ENCODE measurements at places on chromosomes 1 and 21. TPM values are rescaled to one million over a fixed set of nuclear protein-coding genes. Genes with fewer than 3 reads are reported as not detected.

GRCh38 chr1:23553231-23554126 lies 5.8 kb downstream of the ID3 start:
- no peak for DNase-seq

DNA sequence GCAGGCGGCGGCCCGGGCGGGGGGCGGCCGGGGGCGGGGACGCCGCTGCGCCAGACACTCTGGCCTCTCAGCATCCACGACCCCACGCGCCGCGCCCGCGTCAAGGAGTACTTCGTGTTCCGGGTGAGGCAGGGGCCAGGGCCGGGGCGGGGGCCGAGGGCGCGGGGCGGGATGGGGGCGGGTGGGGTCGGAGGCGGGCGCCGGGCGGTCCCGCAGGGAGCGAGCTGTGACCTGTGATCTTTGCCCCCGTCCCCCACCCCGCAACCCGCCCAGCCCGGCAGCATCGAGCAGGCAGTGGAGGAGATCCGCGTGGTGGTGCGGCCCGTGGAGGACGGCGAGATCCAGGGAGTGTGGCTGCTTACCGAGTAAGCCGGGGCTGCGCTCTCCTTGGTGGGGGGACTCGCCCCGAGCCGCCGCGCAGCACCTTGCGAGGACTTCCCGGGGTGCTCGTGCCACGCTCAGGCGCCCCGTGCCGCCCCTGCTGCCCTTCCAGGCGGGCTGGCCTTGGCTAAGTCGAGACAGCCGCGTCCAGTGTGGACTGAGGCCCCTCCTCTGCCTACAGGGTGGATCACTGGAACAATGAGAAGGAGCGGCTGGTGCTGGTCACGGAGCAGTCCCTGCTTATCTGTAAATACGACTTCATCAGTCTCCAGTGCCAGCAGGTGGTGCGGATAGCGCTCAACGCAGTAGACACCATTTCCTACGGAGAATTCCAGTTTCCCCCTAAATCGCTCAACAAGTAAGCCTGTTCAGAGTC lies 514 bp downstream of the TPRG1L start:
- DNase-seq, result no peak

DNA sequence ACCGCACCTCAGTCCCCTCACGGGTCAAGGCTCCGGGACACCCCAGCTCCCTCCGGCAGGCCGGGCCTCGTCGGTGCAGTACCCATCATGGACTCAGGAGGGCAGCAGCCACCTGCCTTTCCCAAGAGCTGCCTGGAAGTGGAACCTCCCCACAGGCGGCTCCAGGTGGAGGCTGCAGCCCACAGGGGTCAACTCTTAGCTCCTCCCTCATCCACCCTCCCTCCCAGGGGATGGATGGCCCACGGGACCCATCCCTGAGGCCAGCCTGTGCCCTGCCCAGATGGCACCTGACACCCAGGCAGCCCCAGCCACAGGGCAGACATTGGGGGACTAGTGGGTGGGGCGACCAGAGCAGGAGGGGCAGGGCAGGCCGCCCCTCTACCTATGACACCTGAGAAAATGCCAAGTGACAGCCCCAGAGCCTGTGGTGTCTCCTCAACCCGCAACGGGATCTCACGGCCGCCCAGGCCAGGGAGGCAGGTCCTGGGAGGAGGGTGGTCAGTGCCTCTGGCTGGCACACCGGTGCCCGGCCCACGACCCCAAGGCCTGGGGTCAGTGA lies 1.2 kb upstream of the ARHGEF16 start:
- peak; percentile 82 for DNase-seq

DNA sequence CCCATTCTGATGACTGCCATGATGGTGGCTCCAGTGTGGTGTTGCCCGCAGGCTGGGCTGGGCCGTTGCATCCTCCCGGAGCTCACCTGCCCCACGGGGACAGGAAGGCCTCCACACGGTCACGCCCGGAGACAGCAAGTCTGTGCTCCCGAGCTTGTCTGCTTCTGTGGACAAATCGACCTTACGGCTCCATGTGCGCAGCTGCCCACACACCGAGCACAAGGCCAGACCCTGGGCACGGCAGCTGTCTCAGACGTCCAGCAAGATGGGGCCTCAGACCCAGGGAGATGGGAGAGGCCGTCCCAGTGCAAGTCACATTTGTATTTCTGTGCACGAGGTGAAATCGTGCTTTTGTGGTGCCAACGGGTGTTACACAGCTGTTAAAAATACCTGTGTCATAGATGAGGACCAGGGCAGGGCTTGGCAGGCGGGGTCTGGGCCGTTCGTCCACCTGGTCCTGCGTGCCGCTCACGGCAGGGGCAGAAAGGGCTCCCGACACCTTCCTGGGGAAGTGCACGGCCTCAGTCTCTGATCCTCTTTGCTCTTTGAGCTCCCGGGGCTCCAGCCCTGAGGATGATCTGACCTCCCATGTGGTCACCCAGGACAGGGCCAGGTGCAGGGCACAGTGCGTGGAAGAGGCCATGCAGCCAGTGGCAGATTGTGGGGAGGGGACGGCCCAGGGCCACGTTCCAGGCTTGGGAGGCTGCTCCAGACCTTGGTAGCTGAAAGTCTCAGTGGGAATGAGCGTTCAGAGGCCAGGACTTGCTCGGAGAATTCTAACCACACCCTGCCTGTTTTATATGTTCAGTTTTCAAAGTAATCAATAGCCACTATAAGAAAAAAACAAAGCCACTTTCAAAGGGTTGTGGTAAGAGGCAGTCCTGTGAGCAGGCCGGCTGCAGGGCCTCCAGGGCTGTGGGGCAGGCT lies 13.5 kb downstream of the COL6A1 start:
- DNase-seq, result peak; percentile 68

GRCh38 chr21:15753741-15754140 lies 24.0 kb downstream of the USP25 start:
- no peak for DNase-seq

- no peak for DNase-seq
Measured at GRCh38 chr1:7646164-7646563, 124.9 kb upstream of the VAMP3 start.

DNA sequence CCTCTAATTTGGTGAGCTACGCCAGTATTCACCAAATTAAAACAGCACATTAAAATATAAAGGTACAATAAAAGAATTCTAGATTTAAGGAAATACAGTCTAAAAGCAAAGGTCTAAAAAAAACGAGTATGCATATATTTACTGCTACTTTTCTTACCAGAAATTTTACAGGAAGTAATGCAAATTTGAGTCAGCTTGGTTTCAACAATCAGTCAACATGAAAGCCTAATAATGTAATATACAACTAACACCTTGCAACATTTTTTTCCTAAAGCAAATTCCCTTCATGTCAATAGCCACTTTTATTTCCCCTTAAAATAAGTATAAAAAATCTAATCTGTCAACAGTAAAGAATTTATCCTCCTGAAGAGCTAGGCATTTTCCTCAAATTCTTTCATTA lies 11.9 kb downstream of the PTP4A2 start:
- DNase-seq, result no peak

GRCh38 chr1:180250883-180251509 lies 20.9 kb downstream of the LHX4 start:
- DNase-seq, result no peak

- DNase-seq, result no peak
Measured at GRCh38 chr1:15341634-15342407, 67.9 kb upstream of the EFHD2 start.

DNA sequence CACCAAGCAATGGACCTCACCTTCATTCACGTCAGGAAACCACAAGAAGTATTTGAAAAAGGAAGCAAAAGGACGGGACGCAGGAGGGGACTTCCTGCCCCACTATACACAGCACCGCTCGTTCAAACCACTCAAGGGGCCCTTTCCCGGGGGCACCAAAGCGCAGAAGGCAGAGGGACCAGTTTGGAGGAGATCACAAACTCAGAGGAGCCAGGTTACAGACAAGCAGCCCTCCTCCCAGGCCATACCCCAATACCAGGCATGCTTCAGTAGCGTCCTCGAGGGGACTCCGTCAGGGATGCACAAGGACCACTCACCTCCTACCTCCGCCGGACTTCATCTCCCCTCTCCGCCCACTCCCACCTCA lies 685 bp downstream of the CRTC2 start:
- DNase-seq, result no peak

- peak; percentile 78 for DNase-seq
Measured at GRCh38 chr1:54547601-54548388, at the start of gene ACOT11. ACOT11 (plus strand) TSS chr1:54548228; CDS start chr1:54548310, 82 bp downstream.

DNA sequence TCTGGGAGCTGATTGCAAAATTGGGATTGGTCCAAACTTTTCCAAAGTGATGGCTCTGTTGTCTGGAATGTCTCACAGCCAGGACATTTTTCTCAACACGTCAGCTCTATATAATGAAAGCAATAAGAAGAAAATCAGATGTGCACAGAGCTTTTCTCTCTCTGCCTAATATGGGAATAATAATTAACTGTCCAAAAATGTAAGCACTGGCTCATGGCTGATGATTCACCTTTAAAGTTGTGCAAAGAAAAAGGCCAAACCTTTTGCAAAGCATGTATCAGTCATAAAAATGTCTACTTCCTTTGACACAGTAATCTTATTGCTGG lies 30.4 kb downstream of the ZNF281 start:
- DNase-seq, result no peak

DNA sequence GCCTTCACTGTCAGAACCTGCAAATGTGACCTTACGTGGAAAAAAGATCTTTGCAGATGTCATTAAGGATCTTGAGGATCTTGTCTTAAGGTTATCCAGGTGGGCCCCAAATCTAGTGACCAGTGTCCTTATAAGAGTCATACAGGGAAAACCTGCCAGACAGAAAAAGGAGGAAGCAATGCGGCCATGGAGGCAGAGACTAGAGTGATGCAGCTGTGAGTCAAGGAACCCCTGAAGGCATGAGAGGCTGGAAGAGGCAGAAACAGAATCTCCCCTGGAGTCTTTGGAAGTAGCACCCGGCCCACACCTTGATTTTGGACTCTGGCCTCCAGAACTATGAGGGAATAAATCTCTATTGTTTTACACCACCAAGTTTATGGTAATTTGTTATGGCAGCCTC lies 36.5 kb upstream of the DNASE2B start:
- no peak for DNase-seq

- DNase-seq, result no peak
Measured at GRCh38 chr1:22416555-22417454, 34.8 kb upstream of the ZBTB40 start.

GRCh38 chr1:116066868-116067565 lies 44.2 kb upstream of the MAB21L3 start:
- DNase-seq, result no peak

DNA sequence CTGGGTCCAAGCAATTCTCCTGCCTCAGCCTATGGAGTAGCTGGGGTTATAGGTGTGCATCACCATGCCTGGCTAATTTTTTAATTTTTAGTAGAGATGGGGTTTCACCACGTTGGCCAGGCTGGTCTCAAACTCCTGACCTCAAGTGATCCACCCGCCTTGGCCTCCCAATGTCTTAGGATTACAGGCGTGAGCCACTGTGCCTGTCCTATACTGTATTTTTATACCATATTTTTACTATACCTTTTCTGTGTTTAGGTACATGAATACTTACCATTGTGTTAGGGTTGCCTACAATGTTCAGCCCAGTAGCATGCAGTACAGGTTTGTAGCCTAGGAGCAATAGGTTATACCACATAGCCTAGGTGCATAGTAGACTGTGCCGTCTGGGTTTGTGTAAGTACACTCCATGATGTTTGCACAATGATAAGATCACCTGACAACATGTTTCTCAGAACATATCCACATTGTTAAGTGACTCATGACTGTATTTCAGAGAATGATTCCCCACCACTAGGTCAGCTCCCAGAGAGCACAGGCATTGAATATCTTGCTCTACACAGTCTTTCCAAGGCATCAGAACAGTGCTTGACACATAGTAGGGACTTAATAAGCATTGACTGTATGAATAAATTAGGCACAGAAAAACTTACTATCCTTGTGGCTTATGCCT lies 6.0 kb upstream of the CITED4 start:
- DNase-seq, result no peak

DNA sequence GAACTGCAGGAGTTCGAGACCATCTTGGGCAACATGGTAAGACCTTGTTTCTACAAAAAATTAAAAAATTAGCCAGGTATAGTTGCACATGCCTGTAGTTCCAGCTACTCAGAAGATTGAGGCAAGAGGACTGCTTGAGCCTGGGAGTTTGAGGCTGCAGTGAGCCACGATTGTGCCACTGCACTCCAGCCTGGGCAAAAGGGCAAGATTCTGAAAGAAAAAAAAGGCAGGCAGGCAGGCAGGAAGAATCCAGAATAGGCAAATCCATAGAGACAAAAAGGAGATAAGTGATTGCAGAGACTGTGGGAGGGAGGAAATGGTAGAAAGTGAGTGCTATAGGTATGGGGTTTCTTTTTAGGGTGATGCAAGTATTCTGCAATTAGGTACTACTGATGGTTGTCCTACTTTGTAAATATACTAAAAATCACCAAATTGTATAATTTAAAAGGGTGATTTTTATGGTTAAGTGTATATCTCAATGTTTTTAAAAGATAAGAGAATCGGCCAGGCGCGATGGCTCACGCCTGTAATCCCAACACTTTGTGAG lies 29.4 kb downstream of the ZZZ3 start:
- DNase-seq, result no peak

DNA sequence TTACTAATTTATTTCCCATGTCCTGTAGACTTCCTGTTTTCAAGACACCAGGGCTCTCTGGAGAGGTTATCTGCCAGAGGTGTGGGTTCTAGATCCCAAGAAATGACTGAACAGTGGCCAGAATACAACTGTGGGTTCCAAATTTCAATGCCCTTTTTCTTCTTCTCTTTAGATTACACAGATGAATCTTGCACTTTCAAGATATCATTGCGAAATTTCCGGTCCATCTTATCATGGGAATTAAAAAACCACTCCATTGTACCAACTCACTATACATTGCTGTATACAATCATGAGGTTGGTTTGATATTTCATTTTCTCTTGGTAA lies 15.0 kb downstream of the IFNAR2 start:
- DNase-seq, result no peak

DNA sequence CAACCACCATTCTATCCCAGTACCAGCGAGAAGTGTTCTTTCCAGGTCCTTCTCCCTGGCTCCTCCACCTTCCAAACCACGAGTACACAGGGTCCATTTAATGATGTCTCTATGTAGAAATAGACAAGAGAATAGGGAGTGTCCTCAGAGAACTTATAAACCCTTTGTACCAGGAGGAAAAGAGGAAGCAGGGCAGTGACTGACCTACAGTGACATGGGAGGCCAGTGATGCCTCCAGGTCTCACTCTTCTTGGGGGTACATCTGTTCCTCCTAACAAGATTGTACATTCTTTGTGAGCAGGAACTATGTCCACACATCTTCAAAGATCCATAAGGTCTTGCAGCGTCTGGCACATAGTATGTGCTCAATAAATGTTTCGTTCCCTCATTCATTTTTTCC lies 18.7 kb upstream of the FMOD start:
- no peak for DNase-seq

The CRP gene
- total RNA-seq, result not detected

The TCHH gene
- total RNA-seq, result 18.6 TPM

The KCNE2 gene
- not detected for total RNA-seq

The CR1L gene
- not detected for total RNA-seq

The PLA2G2F gene
- 33.8 TPM for total RNA-seq

The PRAMEF7 gene
- not detected for total RNA-seq

The CSF1 gene
- 39.1 TPM for total RNA-seq

The FCRL3 gene
- total RNA-seq, result not detected

The POLR3C gene
- 24.5 TPM for total RNA-seq

Measured in suprapubic skin (tissue), 4 donors.